ENCODE measurements at places on chromosomes 4 and X. TPM values are rescaled to one million over a fixed set of nuclear protein-coding genes. Genes with fewer than 3 reads are reported as not detected.

The KCND1 gene
- 6.0 TPM for total RNA-seq

The C1QTNF7 gene
- total RNA-seq = not detected

The IL13RA2 gene
- total RNA-seq = not detected

The SPANXN3 gene
- not detected for total RNA-seq

The TMEM144 gene
- total RNA-seq = 5.7 TPM

The ATP1B4 gene
- total RNA-seq = not detected

The PRR27 gene
- total RNA-seq = not detected

The STBD1 gene
- 1.8 TPM for total RNA-seq

The ARHGAP24 gene
- total RNA-seq = 5.0 TPM

The DCK gene
- 17.5 TPM for total RNA-seq

The BRS3 gene
- total RNA-seq = not detected

The SLC16A2 gene
- total RNA-seq = 32.4 TPM

The MAGED4 gene
- total RNA-seq = 111 TPM

The MAOB gene
- 0.10 TPM for total RNA-seq

The CHIC2 gene
- 33.1 TPM for total RNA-seq

The SCML2 gene
- total RNA-seq = 26.0 TPM

The CXCL3 gene
- total RNA-seq = 2.7 TPM

The ANXA3 gene
- total RNA-seq = 30.4 TPM

The STPG2 gene
- 2.5 TPM for total RNA-seq

The ATP2B3 gene
- total RNA-seq = 0.10 TPM

The ZNF674 gene
- 7.3 TPM for total RNA-seq

The ABCG2 gene
- total RNA-seq = 37.0 TPM

The TRIM61 gene
- total RNA-seq = 1.8 TPM

The CITED1 gene
- total RNA-seq = 3.2 TPM
